ENCODE measurements at places on chromosomes 12 and 14. TPM values are rescaled to one million over a fixed set of nuclear protein-coding genes. Genes with fewer than 3 reads are reported as not detected.

GLIPR1 gene
- 257 TPM for polyA plus RNA-seq

KIF21A gene
- not detected for polyA plus RNA-seq

GLT1D1 gene
- polyA plus RNA-seq: not detected

CCDC38 gene
- polyA plus RNA-seq: not detected

RPS6KA5 gene
- polyA plus RNA-seq: 21.5 TPM

OAS3 gene
- 8.2 TPM for polyA plus RNA-seq

Measured in naive B cell (primary cell).